ENCODE measurements at places on chromosomes 3 and 15.

- no peak for DNase-seq
Measured at GRCh38 chr3:189950258-189950657, 170.4 kb downstream of the P3H2 start.

GRCh38 chr3:13863382-13863952 lies 16.4 kb downstream of the WNT7A start:
- no peak for DNase-seq

DNA sequence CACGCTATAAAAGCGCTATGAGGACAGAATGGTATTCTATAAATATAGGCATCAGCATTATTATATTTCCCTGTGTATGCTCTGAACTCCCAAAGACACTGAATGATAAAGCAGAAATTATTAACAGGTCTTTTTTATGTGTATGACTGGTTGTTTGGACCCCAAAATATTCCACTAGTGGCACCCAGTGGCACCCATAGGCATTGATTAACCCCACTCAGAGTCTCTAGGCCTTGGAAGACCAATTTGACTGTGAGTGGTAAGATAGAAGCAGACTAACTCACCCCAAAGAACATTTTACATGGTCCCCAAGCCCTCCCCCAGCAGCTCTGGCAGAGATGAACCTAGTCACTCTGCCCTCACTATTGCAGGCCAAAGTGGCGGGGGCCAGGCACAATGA lies 45.4 kb upstream of the UBE2E1 start:
- no peak for DNase-seq

GRCh38 chr3:177992993-177993970 lies 543.0 kb upstream of the KCNMB2 start:
- DNase-seq, result peak; percentile 66

GRCh38 chr15:75650908-75651809 lies 3.4 kb downstream of the SNX33 start:
- peak; percentile 65 for DNase-seq

DNA sequence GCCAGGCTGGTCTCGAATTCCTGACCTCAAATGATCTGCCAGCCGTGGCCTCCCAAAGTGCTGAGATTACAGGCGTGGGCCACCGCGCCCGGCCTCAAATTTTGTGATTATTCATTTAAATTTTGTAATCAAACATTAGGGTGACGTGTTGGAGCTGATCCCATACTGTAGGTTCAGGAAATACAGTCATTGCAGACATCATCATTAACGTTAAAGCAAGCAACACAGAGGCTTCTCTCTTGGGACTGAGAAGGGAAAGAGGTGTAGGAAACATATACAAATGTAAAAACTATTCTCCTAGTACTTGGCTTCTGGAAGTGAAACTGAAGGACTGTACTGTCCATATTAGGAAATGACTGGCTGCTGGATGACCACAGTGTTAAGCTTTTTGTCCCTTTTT lies 11.1 kb upstream of the ARID3B start:
- DNase-seq, result peak; percentile 64

- DNase-seq, result no peak
Measured at GRCh38 chr3:183117056-183117455, 17.8 kb upstream of the MCCC1 start.

DNA sequence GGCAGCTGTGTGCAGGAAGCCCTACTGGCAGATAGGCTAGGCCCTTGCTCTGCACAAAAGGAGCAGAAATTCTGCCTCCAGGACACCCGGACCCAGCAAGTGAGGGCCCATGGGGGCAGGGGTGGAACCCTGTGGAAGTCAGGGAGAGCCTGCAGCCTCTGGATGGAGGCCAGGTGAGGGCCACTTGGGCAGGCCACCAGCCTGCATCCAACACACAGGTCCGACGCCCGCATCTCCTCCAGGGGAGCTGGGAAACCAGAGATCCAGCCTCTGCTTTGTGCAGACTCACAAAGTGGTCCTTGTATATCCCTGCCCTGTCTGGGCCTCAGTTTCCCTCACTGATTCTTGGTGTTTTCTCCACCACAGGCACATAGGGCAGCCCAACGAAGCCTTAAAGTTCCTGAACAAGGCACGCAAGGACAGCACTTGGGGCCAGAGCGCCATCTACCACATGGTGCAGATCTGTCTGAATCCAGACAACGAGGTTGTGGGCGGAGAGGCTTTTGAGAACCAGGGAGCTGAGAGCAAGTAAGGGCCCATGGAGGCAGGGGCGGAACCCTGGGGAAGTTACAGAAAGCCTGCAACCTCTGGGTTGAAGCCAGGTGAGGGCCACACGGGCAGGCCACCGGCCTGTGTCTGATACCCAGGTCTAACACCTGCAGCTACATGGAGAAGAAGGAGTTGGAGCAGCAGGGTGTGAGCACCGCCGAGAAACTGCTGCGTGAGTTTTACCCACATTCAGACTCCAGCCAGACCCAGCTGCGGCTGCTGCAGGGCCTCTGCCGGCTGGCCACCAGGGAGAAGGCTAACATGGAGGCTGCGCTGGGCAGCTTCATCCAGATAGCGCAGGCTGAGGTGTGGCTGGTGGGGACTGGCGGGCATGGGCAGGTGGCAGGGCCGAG lies 16.6 kb downstream of the CSRNP1 start:
- DNase-seq, result no peak

DNA sequence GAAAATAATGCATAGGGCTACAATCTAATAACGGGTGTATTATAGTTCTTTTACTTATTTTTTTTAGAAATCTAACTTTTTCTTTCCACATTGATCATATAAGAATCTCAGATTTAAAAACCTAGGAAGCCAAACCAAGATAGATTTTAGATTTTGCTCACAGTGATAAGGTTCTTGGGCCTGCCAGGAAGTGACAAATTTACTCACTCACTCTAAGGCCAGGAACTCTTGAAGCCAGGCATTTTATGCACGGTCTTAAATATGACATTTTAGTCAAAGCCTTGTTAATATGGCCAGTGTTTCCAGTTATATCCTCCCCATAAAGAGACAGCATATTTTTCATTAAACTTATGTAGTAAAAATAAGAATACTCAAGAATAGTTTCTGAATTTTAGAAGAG lies 271.4 kb downstream of the SQOR start:
- no peak for DNase-seq

DNA sequence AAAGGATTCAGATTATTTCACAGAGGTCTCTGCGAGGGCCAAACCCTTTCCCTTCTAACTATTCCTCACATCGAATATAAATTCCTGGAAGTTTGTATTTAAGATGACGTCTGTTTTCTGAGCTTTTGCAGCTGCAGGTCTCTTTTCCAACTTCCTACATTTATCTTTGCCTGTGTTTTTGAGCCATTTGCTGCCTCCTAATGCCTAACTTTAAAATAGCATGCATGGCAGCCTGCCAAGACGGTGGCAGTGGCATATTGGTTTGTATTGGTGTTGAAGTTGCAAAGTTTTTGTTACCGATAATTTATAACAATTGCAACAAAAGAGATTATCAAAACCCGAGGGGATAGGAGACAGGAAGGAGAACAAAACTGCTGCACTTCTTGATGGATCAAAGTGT lies 187.1 kb upstream of the DNAJC19 start:
- peak; percentile 26 for DNase-seq

GRCh38 chr15:59104602-59104911 lies 389 bp upstream of the CCNB2 start:
- DNase-seq, result no peak

- DNase-seq, result peak; percentile 40
Measured at GRCh38 chr15:93900476-93901400, 330.6 kb upstream of the MCTP2 start.

DNA sequence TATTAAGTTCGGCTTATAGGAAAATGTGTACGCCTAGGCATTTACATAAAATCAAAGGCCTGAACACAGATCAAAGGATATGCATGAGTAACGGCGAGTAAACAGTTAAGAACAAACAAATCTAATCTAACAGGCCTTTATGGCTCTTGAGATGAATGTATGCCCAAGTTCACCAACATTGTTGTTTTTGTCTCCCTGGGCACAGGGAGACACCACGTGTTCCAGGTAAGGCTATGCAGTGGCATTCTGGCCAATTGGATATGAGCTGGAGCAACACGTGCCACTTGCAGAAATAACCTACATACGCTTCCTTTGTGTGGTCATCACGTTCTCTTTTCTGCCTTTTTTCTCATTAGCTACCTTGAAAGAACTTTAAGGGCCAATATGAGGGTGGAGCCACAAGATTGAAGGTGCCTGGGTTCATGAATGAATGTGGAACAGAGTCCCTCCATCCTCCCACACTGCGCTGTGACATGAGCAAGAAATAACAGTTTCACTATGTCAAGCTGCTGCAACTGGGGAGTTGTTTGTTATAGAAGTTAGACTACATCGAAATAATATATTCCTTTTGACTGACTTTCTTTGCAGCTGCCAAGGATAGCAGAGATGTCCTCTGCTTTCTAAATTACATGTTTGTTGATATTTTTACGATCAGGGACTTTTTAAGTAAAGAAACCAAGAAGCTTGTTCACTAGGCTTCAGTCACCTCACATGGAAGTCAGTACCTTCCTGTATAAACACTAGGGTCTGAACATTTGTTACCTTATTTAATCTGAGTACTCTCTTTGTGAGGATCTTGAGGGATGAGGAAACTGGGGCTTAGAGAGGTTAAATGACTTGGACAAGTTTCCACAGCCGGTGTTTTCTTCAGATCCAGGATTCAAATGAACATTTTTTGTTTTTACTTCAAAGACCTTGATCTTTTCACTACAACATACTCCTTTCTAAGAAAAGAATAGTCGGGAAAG lies 427.5 kb upstream of the TBL1XR1 start:
- DNase-seq, result peak; percentile 14

- no peak for DNase-seq
Measured at GRCh38 chr3:41198046-41198445, 1.3 kb upstream of the CTNNB1 start.

DNA sequence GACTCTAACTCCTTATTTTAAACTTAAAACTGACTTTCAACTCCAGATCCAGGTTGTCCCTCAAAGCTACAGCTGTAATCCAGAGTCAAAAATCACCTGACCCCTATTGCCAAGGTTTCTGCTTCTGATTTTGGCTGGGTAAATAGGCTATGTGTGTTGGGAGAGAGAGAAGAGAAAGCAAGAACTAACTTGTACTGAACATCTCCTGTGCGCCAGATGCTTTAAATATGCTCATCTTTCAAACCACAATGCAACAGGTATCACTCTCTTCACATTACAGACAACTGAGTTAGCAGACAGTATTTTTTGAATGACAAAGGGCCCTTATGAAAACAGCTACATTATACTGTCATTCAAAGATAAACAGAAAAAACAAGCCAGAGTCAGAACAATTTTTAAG lies 7.0 kb downstream of the WWTR1 start:
- no peak for DNase-seq

DNA sequence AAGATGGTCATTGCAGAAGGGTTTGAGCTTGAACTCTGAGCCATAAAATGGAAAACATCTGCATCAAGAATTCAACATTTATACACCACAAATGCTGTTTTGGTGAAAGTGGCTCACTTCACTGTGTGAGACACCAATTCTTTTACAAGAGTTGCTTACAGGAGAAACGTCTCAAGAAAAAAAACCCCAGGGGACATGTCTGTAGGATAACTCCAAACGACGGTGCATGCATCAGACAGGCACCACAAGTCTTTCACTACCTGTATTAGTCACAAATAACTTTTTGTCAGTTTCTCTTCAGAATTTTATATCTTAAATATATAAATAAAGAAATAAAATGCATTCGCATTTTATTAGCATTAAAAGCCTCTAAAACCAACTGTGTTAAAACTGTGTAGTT lies 164.3 kb downstream of the EFHB start:
- DNase-seq, result no peak

GRCh38 chr15:88395872-88396781 lies 71.1 kb downstream of the MRPL46 start:
- no peak for DNase-seq

DNA sequence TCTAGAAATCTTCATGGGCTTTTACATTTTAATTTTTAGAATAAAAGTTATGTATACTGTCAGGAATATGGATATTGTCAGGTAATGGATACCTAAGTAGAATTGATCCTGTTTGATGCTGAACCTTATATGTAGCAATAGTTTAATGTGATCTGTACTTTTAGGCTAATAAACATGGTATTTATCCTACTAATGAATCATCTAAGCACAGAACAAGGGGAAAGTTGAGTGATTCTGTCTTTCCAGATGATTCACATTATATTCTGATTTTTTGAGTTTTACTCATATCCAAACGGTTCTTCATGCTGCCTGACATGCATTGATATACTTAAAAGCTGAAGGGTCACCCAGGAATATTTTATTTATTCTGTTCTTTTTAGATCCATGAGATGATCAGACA lies 34.5 kb downstream of the FANCI start:
- no peak for DNase-seq

DNA sequence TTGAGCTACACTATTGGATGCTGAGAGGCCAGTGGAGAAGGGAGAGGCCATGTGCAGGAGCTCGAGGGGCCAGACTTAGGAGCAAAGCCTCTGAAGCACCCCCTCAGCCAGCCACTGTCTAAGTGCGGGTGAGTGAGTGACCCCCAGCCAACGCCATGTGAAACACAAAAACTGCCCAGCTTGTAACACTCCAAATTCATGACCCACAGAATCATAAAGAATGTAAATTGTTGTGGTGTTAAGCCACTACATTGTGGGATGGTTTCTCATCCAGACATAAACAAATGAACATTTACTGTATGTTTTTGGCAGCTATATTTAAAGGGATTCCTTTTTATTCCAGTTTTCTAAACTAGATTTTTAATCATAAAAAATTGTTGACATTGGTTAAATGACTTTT lies 27.2 kb upstream of the TMEM158 start:
- peak; percentile 52 for DNase-seq

GRCh38 chr15:81001152-81002008 lies 657 bp downstream of the TLNRD1 start:
- peak; percentile 48 for DNase-seq

DNA sequence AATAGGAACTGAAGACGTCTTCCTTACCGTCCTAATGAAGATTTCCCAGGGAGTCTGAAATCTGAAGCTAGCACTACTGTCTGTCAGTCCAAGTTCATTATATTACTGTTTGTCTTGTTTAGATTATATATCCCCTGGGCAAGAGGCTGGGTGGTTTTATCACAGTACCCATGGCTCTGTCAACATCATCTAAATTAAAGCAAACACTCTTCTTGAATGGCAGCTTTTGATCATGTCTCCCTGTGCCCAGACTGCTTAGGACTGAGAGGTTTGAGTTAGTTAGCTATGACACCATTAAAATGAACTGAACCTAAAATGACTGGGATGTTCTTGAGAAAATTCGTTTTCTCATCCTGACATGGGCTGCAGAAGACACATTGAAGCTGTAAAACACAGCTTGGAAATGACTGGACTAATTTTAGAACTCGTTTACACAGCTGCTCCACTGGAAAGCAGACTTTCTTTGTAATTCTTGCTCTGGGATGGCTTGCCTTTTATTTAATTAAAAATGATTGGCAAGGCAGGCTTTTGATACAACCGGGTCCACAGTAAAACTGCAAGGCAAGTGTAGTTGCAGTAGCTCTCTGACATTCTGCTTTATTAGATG lies 243.5 kb downstream of the MFSD1 start:
- no peak for DNase-seq

- no peak for DNase-seq
Measured at GRCh38 chr3:36332139-36332538, 48.2 kb upstream of the STAC start.

DNA sequence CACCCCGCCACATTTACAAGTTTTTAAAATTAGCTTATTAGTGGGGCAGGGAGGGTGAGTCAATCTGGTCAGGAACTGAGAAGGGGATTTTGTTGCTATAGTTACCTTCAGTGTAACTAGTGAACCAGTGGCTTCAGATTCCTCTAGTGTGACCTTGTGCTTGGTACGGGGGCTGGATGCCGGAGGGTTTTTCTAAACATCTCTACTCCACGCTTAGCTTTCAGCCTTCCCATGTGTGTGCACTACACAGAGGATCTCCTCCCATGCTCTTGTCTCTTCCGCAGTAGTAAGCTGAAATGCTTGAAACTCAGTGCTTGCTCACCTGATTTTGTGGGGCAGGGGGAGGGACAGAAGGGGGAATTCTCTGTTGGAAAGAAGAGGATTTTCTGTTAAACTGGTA lies 67.9 kb upstream of the AKAP13 start:
- peak; percentile 67 for DNase-seq
